ENCODE measurements at places on chromosomes 1 and 21.

GRCh38 chr1:218705911-218706893 is 361.1 kb downstream of the TGFB2 start:
- no peak for DNase-seq

- DNase-seq, result no peak
These were observed 38.2 kb upstream of the CYP4B1 start for GRCh38 chr1:46760558-46761166.

- no peak for DNase-seq
These were observed 235.9 kb downstream of the FAM72C start for GRCh38 chr1:143735764-143736461.

- DNase-seq, result no peak
These were observed 35.3 kb downstream of the NHLH2 start for GRCh38 chr1:115805597-115805996.

- no peak for DNase-seq
These were observed 4.5 kb upstream of the RASSF5 start for GRCh38 chr1:206502812-206503211.

GRCh38 chr1:43415901-43416300 is 26.2 kb downstream of the SZT2 start:
- DNase-seq, result no peak

DNA sequence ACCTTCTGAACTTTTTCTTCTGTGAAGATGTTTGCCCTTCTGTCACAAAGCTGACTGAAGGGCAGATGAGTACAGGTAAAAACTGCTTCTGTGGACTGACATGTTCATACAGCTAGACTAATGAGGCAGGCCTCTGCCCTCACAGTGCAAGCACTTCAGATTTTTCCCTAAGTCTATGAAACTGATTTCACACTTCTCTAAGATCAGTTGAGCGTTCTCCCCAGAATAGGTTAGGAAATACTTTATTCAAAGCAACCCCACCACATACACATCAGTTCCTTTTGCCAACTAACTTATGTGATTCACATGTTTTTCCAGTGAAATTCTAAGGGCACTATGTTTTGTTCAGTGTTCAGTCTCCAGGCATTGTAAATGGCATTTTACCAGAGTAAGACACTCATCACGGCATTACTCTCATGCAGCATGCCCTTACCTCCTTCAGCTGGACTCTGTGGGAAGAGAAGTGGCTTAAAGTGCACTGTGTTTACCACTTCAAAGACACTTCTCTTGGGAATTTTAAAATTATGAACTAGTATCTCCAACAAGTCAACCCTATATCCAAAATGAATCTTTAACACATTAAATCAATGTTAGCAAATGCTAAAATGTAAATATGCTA is 5.4 kb upstream of the PSMG1 start:
- no peak for DNase-seq

DNA sequence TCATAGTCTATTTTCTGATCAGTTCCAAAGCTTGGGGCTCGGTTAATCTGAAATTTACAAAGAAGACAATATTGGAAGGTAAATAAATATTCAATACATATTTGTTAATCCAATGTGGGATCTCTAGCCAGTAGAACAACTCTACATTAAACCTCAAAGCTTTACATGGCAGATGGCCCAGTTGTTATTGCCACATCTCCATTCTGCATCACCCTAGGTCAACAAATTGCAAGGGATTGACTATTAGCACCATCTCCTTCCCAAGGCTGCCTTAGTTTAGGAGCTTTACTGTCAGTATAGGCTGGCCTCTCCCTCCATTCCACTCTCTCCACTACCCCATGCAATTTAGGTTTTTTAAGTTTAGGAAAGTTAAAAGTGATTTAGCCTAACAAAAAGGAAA is 69.7 kb downstream of the TTLL7 start:
- DNase-seq, result no peak

DNA sequence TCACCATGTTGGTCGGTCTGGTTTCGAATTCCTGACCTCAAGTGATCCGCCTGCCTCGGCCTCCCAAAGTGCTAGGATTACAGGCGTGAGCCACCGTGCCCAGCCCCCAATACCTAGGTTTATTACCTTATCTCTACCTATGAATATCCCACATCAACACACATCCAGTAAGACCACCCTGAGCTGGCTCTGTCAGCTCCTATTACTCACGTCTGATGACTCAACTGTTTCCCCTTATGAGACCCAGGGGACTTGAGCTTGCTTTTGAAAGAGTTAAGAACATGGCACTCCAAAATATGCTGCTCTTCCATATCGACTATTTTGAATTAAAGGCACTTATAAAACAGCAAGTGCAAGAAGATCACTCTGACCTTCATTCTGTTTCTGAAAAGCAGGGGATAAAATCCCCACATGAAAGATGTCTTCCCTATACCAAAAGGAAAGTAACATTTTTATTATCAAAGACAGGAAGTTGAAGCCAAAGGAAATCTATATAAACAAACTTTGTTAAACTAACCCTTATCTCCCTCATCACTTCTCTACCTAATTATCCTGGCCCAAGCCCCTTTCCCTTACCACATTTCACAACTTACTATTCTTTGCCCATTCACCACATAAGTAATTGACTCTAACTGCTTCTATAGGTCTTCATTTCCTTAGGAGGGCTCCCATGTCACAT is 41.3 kb upstream of the OSBPL9 start:
- no peak for DNase-seq

DNA sequence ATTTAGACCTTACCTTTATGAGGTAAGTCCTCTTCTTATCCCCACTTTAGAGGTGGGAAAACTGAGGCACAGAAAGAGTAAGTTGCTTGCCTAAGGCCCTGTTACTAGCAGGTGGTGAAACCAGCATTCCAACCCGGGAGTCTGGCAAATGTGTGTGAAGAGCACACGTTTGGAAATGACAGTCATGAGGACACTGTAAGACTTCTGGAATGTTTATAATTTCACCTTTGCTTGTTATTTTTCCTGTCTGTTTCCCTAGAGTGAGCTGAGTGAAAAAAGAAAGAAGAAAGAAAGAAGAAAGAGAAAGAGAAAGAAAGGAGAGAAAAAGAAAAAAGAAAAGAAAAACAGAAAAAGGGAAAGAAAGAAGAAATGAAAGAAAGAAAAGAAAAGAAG is 21.2 kb upstream of the LGALS8 start:
- DNase-seq, result no peak

GRCh38 chr1:108972951-108973350 is 9.7 kb upstream of the CLCC1 start:
- no peak for DNase-seq

GRCh38 chr1:94795434-94795833 is 24.7 kb upstream of the SLC44A3 start:
- no peak for DNase-seq

GRCh38 chr1:22801347-22801746 is 90.7 kb downstream of the EPHB2 start:
- no peak for DNase-seq

GRCh38 chr1:170414989-170415709 is 116.8 kb upstream of the GORAB start:
- no peak for DNase-seq

DNA sequence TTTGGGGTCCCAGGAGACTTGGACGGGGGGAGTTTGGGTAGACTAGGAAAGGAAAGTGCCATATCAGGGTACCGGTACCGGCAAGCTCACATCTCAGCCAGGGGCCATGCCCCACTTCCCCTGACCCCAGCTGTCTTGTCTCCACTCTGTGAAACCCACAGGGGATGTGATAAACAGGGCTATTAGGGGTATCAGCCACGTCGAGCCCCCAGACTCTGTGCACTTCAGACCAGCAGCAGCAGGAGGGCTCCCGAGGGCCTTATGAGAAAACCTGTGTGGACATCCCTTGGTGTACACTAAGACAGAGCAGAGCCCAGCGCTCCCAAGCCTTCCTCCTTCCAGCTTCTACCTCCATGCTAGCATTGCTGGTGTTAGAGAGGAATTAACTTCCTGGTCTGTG is 46.3 kb downstream of the TNNT2 start:
- no peak for DNase-seq

DNA sequence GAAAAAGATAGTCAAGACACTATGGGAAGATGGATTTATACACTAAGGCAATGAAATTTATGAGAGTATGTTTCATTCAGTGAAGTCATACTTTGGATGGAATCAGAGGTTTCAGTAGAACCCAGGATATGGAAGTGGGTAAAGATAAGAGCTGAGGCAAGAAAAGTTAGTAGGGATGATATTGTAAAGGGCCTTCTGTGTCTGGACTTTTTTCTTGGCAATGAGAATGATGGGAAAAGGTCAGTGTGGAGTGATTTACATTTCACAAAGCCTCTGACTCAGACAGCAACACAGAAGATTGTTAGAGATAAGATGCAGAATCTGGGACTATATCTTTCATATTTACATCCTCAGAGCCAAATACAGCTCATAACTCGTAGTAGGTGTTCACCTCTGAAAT is 32.1 kb downstream of the SH3BGR start:
- DNase-seq, result no peak

- peak; percentile 23 for DNase-seq
These were observed 618 bp downstream of the JAM2 start for GRCh38 chr21:25639551-25640201.

DNA sequence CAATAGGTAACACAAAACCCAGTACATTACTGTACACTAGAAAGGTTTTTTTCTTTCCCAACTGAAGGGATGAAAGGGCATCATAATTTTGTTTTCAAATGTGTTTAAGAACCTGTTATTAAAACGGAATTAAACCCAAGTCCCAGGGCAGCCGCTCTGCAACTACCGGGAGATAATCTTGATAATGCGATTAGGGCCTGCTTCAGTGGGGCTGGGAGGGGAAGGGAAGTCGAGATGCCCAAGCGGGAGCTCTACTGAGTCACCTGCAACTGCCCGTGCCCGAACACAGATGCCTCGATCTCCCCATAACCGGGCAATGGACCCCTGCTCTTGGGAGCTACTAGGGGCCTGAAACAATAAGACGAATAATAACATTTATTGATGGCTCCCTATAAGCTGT is 61.4 kb downstream of the KAZN start:
- no peak for DNase-seq

GRCh38 chr1:168989985-168990384 is 116.5 kb upstream of the ATP1B1 start:
- no peak for DNase-seq

- peak; percentile 74 for DNase-seq
These were observed 36.2 kb upstream of the BTG2 start for GRCh38 chr1:203268901-203269653.

DNA sequence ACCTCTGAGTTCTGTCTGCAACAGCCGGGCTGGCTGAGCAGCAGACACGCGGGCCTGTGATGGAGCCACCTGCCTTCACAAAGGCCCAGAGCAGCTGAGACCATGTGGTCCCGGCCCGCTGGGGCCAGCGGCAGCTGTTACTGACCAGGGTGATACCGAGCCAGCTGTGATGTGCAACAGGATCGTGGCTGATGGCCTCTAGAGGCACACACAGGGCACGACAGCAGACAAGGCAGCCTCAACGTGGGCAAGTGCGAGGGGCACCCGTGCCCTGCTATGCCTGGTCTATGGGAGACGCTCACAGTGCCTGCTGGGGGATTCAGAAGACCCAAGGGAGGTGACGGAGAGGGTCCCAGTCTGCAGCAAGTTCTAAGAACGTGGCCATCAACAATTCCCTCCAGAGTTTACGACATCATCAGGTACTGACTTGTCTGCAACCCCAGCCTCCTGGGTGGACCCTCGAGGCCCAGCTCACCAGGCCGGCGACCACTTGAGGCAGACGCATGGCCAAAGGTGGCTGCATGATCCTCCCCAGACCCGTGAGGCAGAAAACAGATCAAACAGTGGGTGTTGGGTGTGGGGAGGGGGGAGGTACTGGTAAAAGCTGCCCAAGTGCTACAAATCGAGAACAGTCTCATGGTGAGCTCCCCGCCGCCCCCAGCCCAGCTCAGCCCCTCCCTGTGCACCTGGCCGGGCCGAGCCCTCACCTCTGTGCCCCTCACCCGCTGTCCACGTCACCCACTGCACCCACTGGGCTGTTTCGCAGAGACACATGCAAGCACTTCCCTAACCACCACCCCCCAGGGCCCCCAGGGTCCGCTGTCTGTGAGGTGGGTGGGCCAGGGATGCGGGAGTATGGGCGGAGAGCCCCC is 6.0 kb downstream of the POFUT2 start:
- no peak for DNase-seq

DNA sequence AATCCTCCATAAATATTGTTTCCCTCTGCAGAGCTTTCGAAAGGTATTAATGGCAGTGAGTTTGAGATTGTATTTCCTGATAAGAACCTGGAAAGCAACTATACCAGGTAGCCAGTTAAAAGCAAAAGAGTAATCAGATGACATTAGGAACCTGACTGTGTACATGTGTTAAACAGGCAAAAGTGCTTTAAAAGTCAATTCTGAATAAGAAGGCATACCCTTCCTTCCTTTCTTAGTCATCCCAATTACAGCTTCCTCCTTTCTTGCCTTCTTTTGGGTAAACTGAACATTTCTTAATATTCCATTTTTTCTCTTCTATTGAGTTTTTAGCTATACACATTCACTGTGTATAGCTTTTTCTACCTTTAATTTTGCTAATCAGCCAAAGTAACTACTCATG is 144.7 kb downstream of the ZNF281 start:
- DNase-seq, result no peak

- DNase-seq, result no peak
These were observed 32.8 kb upstream of the COX20 start for GRCh38 chr1:244802556-244803239.

GRCh38 chr1:2353551-2354438 is 37.6 kb downstream of the MORN1 start:
- DNase-seq, result no peak

DNA sequence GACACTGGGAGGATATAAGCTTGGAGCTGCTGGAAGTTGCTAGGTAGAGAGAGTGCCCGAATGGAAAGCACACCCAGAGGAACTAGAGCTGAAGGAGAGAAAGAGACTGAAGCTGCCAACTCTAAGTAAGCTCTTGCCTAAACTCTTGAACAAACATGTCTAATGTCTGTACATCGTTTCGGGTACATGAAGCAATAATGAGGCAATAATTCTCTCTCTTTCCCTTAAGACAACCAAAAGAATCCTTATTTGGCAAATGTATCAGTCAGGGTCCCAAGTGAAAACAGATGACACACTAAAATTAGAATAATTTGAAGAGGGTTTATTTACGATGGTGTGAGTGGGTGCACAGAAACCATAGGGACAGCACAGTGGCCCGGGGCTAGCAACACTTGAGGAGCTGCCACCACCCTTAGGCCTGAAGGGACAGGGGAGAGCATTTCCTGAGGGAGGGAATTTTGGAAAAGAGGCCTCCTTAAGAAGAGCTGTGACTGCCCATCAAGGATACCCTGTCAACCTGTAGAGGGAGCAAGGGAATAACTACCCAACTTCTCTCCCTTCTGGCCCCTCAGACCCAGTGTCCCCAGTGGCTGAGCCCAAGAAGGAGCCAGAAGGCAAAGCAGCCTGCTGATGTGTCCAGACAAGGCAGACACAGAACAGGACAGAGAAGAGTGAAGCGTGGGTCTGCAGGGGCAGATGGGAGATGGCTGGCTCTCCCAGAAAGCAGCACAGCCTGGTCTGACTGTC is 36.1 kb upstream of the KHDRBS1 start:
- DNase-seq, result peak; percentile 17

Data from NCI-H1092 (cell line).